ENCODE measurements at places on chromosomes 11 and 22. TPM values are rescaled to one million over a fixed set of nuclear protein-coding genes. Genes with fewer than 3 reads are reported as not detected.

GRCh38 chr11:133663135-133663985, 131.1 kb upstream of the OPCML start:
- no peak overlapping the region for H3K4me3 ChIP-seq
- H3K4me1 ChIP-seq = peaks cover 20% of the 10 kb centered on the region
- no peak overlapping the region for H3K27ac ChIP-seq
- no peaks in the 10 kb centered on the region for H3K36me3 ChIP-seq

- H3K4me3 ChIP-seq = no peak overlapping the region
- no peak for DNase-seq
- H3K27ac ChIP-seq = no peak overlapping the region
- peaks cover 4% of the 10 kb centered on the region for H3K36me3 ChIP-seq
These were observed 52.0 kb downstream of the ARFGAP2 start for GRCh38 chr11:47124675-47125074.

DNA sequence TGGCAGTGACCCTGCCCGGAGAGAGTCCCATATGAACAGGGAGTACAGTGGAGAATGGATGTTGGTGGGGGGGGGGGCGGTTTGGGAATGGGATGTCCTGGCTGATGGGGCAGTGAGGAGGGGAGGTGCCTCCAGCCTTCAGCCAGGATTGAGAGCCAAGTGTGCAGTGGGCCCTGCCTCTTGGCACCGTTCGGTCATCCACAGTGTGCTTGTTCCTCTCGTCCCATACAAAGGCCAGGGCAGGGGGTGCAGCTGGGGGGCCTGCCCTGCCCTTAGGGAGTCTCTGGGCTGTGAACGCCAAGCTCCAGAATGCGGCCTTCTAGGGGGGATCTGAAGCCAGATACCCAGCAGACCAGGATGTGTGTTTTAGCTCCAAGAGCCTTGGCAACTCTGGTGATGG, 34.0 kb downstream of the KCNC1 start:
- no peaks in the 10 kb centered on the region for H3K36me3 ChIP-seq
- no peak overlapping the region for H3K4me3 ChIP-seq
- DNase-seq = peak; percentile 7
- H3K27me3 ChIP-seq = peaks cover 7% of the 10 kb centered on the region

GRCh38 chr11:2444821-2445745, at the start of gene KCNQ1:
Gene KCNQ1, plus strand, starts transcription at chr11:2445008. Its CDS starts 91 bp downstream, at chr11:2445099.
- no peak within 1 kb of the TSS for H3K27ac ChIP-seq
- peak within 1 kb of the TSS; percentile 42 for H3K4me3 ChIP-seq
- H3K4me1 ChIP-seq = no peaks in the 10 kb centered on the region

- H3K4me3 ChIP-seq = no peak overlapping the region
- H3K27ac ChIP-seq = no peak overlapping the region
- DNase-seq = no peak
- H3K27me3 ChIP-seq = no peaks in the 10 kb centered on the region
- no peaks in the 10 kb centered on the region for H3K4me1 ChIP-seq
- peaks cover 11% of the 10 kb centered on the region for H3K36me3 ChIP-seq
These were observed 122.3 kb downstream of the BRD1 start for GRCh38 chr22:49705216-49705971.

DNA sequence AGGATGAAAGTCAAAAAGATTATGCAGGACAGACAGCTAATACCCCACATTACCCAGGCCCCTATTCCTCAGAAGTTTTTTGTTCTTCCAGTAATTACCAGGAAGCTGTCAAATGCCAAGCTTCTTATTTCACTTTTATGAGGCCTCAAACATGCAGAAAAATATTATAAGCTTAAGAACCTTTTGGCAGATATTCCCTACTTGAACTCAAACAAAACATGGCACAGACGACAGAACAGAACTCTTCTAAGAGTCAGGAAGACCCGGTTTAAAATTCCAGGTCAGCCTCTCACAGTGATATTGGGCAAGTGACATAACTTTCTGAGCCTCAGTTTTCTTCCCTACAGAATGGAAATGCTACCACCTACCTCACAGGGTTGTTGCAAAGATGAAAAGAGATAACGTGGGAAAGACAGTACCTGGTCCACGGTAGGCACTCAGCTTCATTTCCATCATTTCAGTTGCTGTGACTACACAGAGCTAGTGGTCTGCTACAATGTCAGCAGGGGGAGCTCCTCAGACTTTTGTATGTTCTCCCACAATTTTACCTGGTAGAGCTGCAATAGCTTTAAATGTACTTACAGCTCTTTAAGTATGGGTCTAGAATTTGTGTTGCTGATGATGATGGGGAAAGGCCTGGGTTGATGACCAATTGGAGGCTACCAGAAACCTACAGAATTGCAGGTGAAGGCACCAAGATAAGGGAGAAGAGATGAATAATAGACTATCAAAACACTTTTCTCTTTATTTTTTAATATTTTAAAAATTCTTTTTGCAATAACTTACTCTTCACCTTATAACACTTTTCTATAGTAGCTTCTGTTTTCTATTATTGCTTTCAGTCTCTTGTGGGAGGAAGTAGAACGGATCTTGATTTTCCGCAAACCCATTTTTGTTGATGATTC, 98.3 kb upstream of the CHRM4 start:
- H3K4me1 ChIP-seq = peaks cover 38% of the 10 kb centered on the region
- no peaks in the 10 kb centered on the region for H3K27me3 ChIP-seq
- H3K36me3 ChIP-seq = no peaks in the 10 kb centered on the region

DNA sequence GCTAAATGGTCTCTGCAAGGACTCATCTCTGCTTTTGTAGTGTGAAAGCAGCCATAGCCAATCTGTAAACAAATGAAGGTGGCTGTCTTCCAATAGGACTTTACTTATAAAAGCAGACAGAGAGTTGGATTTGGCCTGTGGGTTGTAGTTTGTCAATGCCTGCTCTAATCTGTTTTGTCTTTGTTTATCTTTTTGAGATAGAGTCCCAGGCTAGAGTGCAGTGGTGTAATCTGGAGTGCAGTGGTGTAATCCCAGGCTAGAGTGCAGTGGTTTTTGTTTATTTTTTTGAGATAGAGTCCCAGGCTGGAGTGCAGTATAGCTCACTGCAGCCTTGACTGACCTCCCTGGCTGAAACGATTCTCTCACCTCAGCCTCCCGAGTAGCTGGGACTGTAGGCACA, 8.6 kb downstream of the PPP6R3 start:
- DNase-seq = no peak
- peaks cover 15% of the 10 kb centered on the region for H3K36me3 ChIP-seq

- H3K27me3 ChIP-seq = no peaks in the 10 kb centered on the region
- DNase-seq = no peak
- no peak overlapping the region for H3K4me3 ChIP-seq
- no peaks in the 10 kb centered on the region for H3K36me3 ChIP-seq
These were observed 160.0 kb downstream of the FCHSD2 start for GRCh38 chr11:72981971-72982685.

DNA sequence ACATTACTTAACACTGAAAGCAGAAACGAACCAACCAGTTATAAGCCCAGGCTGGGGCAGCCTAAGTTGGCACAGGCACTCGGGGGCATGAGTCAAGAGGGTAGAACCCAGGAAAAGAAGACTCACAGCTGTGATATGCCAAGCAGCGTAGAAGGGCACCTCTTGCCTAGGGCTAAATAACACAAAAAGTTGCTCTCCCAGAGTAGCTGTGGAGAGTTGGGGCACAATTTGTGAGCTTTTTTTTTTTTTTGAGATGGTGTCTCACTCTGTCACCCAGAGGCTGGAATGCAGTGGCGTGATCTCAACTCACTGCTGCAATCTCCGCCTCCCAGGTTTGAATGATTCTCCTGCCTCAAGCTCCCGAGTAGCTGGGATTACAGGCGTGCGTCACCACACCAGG, 8.8 kb downstream of the CLMP start:
- no peak overlapping the region for H3K27ac ChIP-seq
- peak overlapping the region; percentile 59 for H3K4me3 ChIP-seq
- H3K27me3 ChIP-seq = peaks cover 3% of the 10 kb centered on the region

- H3K36me3 ChIP-seq = peaks cover 3% of the 10 kb centered on the region
- peaks cover 6% of the 10 kb centered on the region for H3K4me1 ChIP-seq
- no peak overlapping the region for H3K27ac ChIP-seq
- H3K4me3 ChIP-seq = no peak overlapping the region
- DNase-seq = peak; percentile 18
- peaks cover 10% of the 10 kb centered on the region for H3K27me3 ChIP-seq
These were observed 38.1 kb downstream of the GNB1L start for GRCh38 chr22:19816372-19817119.

- H3K4me3 ChIP-seq = no peak overlapping the region
- no peak for DNase-seq
- no peaks in the 10 kb centered on the region for H3K4me1 ChIP-seq
- H3K27me3 ChIP-seq = peaks cover 1% of the 10 kb centered on the region
- H3K36me3 ChIP-seq = no peaks in the 10 kb centered on the region
These were observed 521.2 kb downstream of the KCNA4 start for GRCh38 chr11:29495676-29496075.

- H3K27me3 ChIP-seq = peaks cover 3% of the 10 kb centered on the region
- no peak overlapping the region for H3K27ac ChIP-seq
- DNase-seq = no peak
- H3K4me1 ChIP-seq = no peaks in the 10 kb centered on the region
- no peak overlapping the region for H3K4me3 ChIP-seq
These were observed 13.3 kb downstream of the LDHAL6A start for GRCh38 chr11:18468961-18469360.

DNA sequence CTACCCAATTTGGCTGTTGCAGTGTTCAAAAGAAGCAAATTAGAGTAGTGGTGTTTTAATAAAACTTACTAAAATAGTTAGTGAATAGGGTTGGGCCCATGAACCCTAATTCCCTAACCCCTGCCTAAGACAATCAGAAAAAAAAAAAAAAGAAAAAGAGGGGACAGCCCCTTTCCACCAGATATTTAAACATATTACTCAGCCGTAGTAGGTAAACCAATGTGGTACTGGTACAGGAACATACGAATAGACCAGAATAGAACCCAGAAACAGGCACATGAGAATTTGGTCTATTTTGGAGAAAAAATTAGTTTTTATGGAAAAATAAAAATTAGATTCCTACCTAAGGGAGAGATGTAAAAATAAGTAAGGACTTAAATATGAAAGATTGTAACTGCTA, 38.6 kb downstream of the MMP7 start:
- H3K36me3 ChIP-seq = no peaks in the 10 kb centered on the region
- H3K27ac ChIP-seq = no peak overlapping the region
- H3K4me1 ChIP-seq = peaks cover 2% of the 10 kb centered on the region

- DNase-seq = no peak
- H3K36me3 ChIP-seq = no peaks in the 10 kb centered on the region
These were observed 128.7 kb upstream of the TOP3B start for GRCh38 chr22:22111267-22111751.

DNA sequence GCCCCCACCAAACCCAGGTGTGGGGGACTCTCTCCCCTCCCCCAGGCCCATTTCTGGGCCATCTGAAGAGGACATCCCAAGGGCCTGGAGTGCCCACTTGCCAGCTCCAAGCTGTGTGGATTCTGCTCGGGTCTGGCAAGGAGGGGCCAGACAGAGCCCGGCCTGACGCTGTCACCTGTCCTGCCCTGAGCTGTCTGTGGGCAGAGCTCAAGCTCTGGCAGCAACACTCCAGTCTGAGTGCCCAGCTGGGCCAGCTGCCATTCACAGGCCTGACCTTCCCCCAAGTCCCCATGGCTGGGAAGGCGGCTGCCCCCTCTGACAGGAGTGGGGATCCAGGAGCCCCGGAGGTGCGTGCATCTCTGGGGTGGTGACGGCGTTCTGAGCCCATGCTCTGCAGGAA, 6.2 kb upstream of the PIM3 start:
- H3K27me3 ChIP-seq = peaks cover 4% of the 10 kb centered on the region
- H3K4me3 ChIP-seq = no peak overlapping the region
- DNase-seq = no peak
- peaks cover 4% of the 10 kb centered on the region for H3K4me1 ChIP-seq
- H3K27ac ChIP-seq = no peak overlapping the region

The OR10A5 gene
- not detected for total RNA-seq

The GNB1L gene
- total RNA-seq = 5.0 TPM

The TRIM51 gene
- total RNA-seq = 0.37 TPM

The FIBIN gene
- total RNA-seq = 0.22 TPM

The OR9G1 gene
- not detected for total RNA-seq

The APOBEC3B gene
- not detected for total RNA-seq

The TRIM21 gene
- total RNA-seq = 8.3 TPM

The LRRC32 gene
- total RNA-seq = 0.39 TPM

The SLC22A8 gene
- total RNA-seq = not detected

The TMEM45B gene
- 0.37 TPM for total RNA-seq

The YPEL1 gene
- 71.2 TPM for total RNA-seq

The KRTAP5-8 gene
- not detected for total RNA-seq

The PGA5 gene
- total RNA-seq = not detected

The GUCY1A2 gene
- total RNA-seq = 20.3 TPM

The IL10RA gene
- total RNA-seq = 5.8 TPM
